Fibroblast of skin of left quadriceps (primary cell): ENCODE measurements at places on chromosomes 12 and 14.
A peak's percentile ranks its signal among the peaks of the same experiment; 100 is the strongest.

DNA sequence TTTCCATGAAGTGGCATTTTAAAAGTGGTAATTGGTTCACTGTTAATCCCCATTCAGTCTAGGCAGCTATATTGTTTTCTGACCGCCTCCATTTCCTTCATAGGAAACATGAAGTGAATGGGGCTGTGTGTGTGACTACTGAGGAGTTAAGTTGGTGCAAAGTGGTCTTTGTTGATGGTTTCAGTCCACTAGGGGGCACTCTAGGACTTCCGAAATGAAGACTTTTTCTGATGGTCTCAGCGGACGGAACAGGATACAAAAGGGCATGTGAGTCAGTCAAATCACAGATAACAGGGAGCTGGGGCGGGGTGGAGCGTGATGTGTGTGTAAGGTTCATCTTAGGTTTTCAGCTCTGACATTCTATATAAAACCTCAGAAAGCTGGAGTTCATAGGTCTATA, 240.1 kb upstream of the OR4E1 start:
- peak; percentile 3 for DNase-seq

- DNase-seq, result no peak
These were observed 103.3 kb downstream of the CALM1 start for GRCh38 chr14:90499908-90500664.

DNA sequence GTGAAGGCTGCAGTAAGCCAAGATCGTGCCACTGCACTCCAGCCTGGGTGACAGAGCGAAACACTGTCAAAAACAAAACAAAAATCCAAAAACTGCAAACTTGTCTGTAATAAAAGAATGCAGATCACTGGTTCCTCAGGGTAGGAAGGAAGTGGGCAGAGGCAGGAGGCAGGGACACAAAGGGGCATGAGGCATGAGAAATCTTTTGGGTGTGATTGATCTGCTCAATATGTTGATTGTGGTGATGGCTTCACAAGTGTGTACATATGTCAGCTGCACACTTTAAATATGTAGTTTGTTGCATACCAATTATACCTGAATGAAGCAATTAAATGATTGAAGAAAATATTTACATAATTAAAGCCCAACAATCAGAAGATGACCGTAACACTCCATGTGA, 117.6 kb downstream of the CMAS start:
- no peak for DNase-seq

DNA sequence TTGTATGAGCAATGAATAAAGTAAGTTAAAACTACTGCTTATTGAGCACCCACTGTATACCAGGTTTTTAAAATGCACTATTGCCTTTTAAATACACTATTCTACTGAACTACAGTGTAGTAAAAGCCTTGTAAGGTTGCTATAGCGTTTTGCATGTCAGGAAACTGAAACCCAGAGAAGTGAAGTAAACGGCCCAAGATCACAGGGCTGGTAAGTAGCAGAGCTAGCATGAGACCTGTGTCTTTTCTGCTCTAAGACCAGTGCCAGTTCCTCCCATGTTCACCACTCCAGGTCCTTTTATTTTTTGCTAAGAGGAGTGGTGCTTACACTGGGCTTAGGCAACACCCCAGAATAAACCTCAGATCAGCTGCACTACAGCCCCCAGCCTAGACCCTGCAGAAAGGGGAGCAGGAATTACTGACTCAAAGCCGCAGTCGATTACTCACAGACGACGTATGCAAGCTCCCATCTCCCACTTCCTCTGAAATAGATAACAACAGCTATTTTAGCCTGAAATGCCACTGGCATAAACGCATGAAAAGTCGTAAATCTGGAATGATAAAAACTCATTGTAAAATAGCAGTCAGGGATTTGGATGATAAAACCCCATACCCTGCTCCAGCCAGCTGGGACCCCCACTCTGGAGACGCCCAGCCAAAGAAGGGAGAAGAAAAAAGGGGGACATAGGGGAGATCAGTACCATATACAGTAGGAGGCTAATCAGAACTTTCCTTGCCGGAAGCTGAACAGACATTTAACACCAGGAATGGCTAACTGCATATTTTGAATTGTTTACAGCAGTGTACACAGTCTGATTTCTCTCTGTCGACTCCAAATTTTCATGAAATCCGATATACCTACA, 108.3 kb downstream of the NUAK1 start:
- DNase-seq, result peak; percentile 93

GRCh38 chr14:55689981-55690871, 110.2 kb downstream of the KTN1 start:
- DNase-seq, result no peak

- DNase-seq, result no peak
These were observed 7.2 kb downstream of the CBLN3 start for GRCh38 chr14:24422261-24422660.

DNA sequence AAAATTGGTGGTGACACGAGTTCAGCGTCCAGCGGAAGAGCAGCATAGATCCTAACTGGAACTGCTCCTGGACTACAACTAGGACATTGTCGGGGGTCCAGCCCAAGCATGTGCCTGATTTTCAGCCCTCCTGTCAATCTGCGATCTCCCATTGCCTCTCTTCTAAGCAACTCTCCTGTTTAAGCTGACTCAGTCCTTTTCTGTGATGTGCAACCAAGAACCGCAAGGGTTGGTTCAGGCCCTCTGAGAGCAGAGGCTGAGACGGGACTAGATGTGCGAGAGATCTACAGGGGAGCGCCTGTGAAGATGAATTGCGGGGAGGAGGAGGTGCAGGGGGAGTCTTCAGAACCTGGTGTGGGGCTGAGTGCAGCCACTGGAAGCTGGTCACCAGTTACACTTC, 3.7 kb upstream of the PAPLN start:
- no peak for DNase-seq

DNA sequence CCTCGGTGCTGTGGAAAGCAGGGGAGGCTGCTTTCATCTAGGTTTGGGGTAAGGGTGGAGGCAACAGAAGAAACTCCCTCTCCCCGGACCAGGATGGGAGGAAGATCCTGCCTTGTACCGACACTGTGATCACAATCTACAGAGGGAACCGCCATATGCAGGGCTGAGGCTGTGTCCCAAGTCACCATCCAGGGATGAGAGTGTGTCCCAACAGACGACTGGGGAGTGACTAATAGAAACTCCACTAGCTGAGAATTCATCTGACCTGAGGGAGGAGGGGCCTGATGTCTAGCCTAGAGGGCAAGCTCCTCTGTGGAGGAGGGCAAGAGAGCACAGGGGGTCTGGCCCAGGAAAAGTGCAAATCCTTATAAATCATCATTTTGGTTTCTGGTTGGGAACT, 172.4 kb downstream of the CALM1 start:
- no peak for DNase-seq

GRCh38 chr12:75635606-75636444, 124.4 kb upstream of the KRR1 start:
- DNase-seq, result peak; percentile 61

DNA sequence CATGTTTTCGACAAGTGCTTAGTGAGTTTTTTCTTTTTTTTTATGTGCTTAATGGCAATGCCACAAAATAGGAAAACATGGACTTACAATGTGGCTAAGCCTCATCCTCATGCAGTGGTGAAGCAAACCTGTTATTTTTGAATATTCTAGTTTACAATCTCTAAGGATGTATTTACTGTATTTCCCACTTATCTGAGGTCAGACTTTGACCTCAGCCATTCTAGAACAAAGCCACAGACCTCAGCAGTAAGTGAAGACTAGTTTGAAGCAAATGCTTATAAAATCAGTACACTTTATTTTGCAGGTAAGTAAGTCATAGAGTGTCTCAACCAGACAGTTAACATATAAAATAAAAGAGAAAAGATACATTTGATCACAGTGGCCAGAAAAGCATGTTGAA, 130.1 kb downstream of the CCDC91 start:
- DNase-seq, result no peak

- DNase-seq, result no peak
These were observed 9.7 kb downstream of the PIK3C2G start for GRCh38 chr12:18270958-18271460.

GRCh38 chr12:69354556-69355187, 4.9 kb upstream of the YEATS4 start:
- no peak for DNase-seq

- DNase-seq, result no peak
These were observed 124.4 kb downstream of the RIMBP2 start for GRCh38 chr12:130591736-130592135.

DNA sequence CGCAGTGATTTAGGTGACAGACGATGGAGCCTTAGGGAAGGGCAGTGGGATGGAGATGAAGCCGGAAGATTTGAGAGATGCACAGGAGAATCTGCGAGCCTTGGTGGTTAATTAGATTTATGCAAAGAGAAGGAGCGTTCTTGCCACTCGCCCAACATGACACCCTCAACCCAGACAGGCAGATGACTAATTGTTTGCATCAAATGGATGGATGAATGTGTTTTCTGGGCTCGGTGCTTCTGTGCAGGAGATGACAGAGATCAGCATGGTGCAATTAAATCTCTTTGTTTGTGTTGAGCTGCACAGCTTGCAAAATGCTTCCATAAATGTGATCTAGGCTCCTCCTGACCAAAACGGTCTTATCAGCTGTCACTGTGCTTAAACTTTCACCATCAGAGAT, 202.3 kb upstream of the PRMT8 start:
- DNase-seq, result no peak

DNA sequence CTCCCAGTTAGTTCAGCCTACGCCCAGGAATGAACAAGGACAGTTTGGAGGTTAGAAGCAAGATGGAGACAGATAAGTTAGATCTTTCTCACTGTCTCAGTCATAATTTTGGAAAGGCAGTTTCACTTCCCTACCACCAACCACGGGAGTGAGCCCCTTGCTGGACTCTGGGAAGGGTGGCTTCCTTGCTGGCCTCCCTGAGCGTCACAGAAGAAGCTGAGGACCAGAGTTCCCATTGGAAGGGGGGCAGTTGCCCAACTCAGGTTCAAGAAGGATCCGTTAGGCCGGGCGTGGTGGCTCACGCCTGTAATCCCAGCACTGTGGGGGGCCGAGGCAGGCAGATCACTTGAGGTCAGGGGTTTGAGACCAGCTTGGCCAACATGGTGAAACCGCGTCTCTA, 106.2 kb upstream of the MAX start:
- DNase-seq, result no peak
